ENCODE measurements at places on chromosomes 1 and 21.

- H3K36me3 ChIP-seq, result no peaks in the 10 kb centered on the region
- no peak overlapping the region for H3K4me3 ChIP-seq
- peaks cover 12% of the 10 kb centered on the region for H3K4me1 ChIP-seq
- DNase-seq, result no peak
- H3K27ac ChIP-seq, result no peak overlapping the region
- H3K27me3 ChIP-seq, result no peaks in the 10 kb centered on the region
These were observed 112.6 kb downstream of the EIF4G3 start for GRCh38 chr1:21064057-21064456.

GRCh38 chr1:1298861-1299685 is 8.7 kb downstream of the ACAP3 start:
- DNase-seq, result no peak
- no peaks in the 10 kb centered on the region for H3K36me3 ChIP-seq

DNA sequence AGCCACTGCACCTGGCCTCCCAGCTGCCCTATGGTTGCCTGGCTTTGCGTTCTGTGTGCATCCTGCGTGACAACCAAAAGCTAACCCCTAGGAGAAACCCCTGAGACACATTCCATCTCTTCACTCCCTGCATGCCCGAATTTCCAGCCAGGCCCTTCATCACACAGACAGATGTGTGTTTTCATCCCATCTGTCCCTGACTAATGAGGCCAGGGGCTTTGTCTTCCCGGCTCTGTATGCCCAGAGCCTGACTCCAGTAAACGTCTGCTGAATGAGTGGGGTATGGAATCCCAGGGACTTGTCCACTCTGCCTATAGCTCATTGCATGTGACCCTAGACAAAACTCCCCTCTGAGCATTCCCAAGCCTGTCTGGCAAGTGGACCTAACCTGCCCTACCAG is 9.6 kb downstream of the ESPN start:
- H3K27ac ChIP-seq, result no peak overlapping the region
- no peaks in the 10 kb centered on the region for H3K36me3 ChIP-seq
- H3K4me3 ChIP-seq, result no peak overlapping the region
- H3K27me3 ChIP-seq, result peaks cover 34% of the 10 kb centered on the region
- peaks cover 5% of the 10 kb centered on the region for H3K4me1 ChIP-seq

- no peaks in the 10 kb centered on the region for H3K36me3 ChIP-seq
- DNase-seq, result no peak
- no peak overlapping the region for H3K4me3 ChIP-seq
- peaks cover 73% of the 10 kb centered on the region for H3K27me3 ChIP-seq
- no peak overlapping the region for H3K27ac ChIP-seq
These were observed 12.1 kb upstream of the GBP6 start for GRCh38 chr1:89351597-89352311.

- no peak for DNase-seq
- peaks cover 36% of the 10 kb centered on the region for H3K27me3 ChIP-seq
- H3K4me1 ChIP-seq, result peaks cover 29% of the 10 kb centered on the region
- H3K36me3 ChIP-seq, result no peaks in the 10 kb centered on the region
These were observed 2.0 kb upstream of the ANKRD35 start for GRCh38 chr1:145887631-145888030.

DNA sequence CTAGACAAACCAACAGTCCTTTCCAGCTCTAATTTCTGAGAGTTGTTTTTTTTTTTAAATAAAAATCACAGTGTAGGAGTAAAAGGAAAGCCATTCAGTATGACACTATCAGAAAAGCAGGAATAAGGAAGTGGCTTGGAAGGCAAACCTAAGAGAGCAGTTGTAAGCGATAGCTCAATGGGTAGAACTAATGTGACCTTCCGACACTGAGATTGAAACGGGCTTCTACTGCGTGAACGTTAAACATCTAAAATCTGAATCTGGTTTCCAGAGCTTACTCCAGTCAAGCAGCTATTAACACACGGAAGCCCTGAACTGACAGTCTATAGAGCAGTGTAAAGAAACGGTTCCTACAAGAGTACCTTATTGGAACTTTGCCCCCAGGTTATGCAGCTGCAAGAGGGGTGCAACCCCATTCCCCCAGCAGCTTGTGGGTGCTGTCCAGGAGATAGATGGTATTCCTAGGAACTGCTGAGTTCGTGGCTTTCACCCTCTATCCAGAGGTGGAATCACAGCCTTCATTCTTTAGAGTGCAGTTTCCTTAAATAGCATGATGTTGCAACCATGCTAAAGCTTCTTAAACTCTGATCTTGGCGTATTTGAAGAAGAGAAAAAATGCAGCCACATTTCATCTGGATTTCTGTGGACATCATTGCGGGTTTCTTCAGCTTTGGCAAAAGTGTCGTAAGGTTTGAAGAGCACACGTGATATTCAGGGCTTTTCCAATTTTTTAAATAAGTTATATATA is 3.3 kb upstream of the IRF2BP2 start:
- peaks cover 1% of the 10 kb centered on the region for H3K36me3 ChIP-seq
- DNase-seq, result no peak
- peaks cover 51% of the 10 kb centered on the region for H3K4me1 ChIP-seq
- peak overlapping the region; percentile 99 for H3K27ac ChIP-seq

DNA sequence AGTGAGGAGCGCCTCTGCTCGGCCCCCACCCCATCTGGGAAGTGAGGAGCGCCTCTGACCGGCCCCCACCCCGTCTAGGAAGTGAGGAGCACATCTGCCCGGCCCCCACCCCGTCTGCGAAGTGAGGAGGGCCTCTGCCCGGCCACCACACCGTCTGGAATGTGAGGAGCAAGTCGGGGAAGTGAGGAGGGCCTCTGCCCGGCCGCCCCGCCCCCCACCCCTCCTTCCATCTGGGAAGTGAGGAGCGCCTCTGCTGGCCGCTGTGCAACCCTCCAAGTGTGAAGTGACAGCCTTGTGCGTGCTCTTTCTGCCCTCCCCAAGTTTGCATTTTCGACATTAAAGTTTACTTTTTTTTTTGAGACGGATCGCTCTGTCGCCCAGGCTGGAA is 5.1 kb upstream of the ZZZ3 start:
- peak overlapping the region; percentile 69 for H3K4me3 ChIP-seq
- peak overlapping the region; percentile 89 for H3K27ac ChIP-seq
- H3K36me3 ChIP-seq, result peaks cover 14% of the 10 kb centered on the region
- H3K4me1 ChIP-seq, result peaks cover 8% of the 10 kb centered on the region
- peak; percentile 42 for DNase-seq

GRCh38 chr21:15272591-15272990 is 207.8 kb upstream of the NRIP1 start:
- DNase-seq, result no peak
- no peaks in the 10 kb centered on the region for H3K27me3 ChIP-seq
- no peaks in the 10 kb centered on the region for H3K4me1 ChIP-seq
- H3K36me3 ChIP-seq, result no peaks in the 10 kb centered on the region

DNA sequence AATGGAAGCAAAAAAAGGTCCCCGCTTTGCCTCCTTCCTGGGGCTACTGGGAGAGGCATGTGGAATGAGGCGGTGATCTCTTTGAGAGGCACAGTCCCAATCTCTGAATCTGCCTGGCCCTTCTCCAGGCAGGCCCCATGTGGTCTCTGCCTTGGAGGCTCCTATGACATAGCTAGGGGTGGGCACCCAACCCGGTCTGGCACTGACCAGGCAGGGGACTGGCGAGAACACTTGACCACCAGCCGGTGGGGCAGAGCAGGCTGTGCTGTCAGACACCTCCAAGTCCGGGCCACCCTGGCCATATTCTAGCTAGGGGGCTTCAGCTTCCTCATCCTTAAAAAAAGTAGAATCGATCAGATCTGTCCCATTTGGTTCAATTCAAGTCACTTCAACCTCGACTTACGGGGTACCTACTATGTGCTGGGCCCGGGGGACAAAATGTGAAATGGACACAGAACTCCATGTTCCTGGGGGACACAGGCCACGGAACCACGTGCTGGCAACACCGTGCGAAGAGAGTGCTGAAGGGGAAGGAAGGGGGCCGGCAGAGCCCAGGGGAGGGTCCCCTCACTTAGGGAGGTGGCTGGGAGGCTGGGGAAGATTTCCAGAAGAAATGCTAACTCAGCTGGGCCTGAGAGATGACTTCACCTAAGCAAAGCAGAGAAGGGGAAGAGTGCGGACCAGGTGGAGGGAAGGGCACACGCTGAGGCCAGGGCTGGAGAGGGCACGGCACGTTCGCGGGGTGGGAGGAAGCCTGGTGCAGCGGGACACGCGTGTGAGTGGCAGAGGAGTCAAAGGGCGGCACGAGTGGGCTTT is 33.3 kb downstream of the HSPG2 start:
- H3K4me1 ChIP-seq, result peaks cover 36% of the 10 kb centered on the region
- no peak for DNase-seq
- no peak overlapping the region for H3K4me3 ChIP-seq
- no peak overlapping the region for H3K27ac ChIP-seq
- H3K27me3 ChIP-seq, result no peaks in the 10 kb centered on the region
- H3K36me3 ChIP-seq, result peaks cover 4% of the 10 kb centered on the region

DNA sequence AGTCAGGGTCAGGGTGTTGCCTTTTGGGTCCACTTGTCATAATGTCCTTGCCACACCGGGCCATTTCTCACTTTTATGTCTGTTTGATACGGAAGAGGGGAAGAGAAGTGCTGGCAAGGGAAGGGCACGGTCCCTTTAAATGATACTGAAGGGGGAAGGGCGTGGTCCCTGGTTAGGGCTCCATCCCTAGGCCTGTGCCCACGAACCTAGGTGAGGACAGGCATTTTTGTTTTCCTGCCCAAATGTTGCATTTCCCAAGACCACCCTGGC is 25.2 kb downstream of the B3GALT5 start:
- H3K4me1 ChIP-seq, result peaks cover 25% of the 10 kb centered on the region
- no peak overlapping the region for H3K4me3 ChIP-seq
- H3K36me3 ChIP-seq, result no peaks in the 10 kb centered on the region
- no peak for DNase-seq

GRCh38 chr1:163271535-163271934 is 50.2 kb upstream of the NUF2 start:
- no peak overlapping the region for H3K4me3 ChIP-seq
- no peak for DNase-seq
- H3K27ac ChIP-seq, result no peak overlapping the region
- peaks cover 8% of the 10 kb centered on the region for H3K4me1 ChIP-seq

DNA sequence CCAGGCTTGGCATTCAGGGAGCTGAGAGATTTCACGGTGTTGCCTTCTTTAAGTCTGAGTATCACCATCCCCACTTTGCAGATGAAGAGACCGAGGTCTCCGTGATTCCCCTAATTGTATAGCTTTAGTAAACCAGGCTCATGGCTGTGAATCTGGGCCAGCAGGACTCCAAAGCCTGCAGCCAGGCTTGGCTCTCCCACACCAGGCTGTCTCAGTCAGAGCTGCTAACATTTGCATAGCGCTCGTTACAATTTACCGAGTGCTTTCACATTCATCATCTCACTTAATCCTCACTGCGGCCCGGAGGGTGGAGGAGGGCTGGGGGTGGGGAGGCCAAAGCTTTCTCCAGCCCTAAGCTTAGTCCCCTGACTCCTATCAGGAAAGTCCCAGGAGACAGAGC is 11.7 kb downstream of the C1orf94 start:
- DNase-seq, result no peak
- H3K4me3 ChIP-seq, result no peak overlapping the region
- H3K27me3 ChIP-seq, result peaks cover 41% of the 10 kb centered on the region
- no peaks in the 10 kb centered on the region for H3K36me3 ChIP-seq
- H3K27ac ChIP-seq, result no peak overlapping the region
- H3K4me1 ChIP-seq, result no peaks in the 10 kb centered on the region

DNA sequence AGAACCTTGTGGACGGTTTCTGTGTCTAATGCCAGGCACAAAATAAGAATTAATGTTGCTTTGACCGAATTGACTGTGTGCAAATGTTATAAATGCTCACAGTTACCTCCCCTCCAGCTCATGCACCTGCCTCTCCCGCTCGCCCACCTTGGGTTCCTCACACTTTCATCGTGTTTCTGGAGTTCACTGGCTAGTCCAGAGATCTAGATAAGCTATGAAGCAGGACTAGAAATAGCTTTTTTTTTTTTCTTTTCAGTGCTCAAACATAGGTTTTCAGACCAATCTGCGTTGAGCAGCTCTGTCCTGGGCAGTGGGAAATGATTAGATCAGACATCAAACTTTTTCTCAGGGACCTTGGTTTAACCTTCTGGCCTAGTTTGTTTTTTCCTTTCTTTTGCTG is 11.1 kb downstream of the TENT5C start:
- peak overlapping the region; percentile 81 for H3K27ac ChIP-seq
- H3K4me3 ChIP-seq, result peak overlapping the region; percentile 8
- H3K4me1 ChIP-seq, result peaks cover 51% of the 10 kb centered on the region
- no peak for DNase-seq

DNA sequence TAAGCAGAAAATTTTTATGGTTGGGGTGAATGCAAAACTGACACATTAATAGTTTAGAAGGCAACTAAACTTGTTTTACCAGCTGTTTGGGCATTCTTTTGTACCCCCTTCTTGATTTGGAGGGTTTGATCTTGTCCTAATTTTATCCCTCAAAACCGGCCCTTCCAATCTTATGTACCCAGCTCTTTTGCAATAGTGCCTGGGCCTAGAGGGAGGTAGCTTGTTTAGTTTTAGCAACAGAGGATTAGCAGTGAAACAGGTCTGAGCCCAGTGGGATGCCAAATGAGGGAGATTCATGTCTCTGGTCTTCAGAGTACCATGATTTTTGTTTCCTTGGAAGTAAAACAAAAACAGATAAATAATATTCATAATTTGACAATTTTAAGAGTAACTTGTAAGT is 45.1 kb downstream of the CRP start:
- no peaks in the 10 kb centered on the region for H3K4me1 ChIP-seq
- no peaks in the 10 kb centered on the region for H3K27me3 ChIP-seq
- no peak overlapping the region for H3K4me3 ChIP-seq
- no peak overlapping the region for H3K27ac ChIP-seq
- H3K36me3 ChIP-seq, result no peaks in the 10 kb centered on the region

DNA sequence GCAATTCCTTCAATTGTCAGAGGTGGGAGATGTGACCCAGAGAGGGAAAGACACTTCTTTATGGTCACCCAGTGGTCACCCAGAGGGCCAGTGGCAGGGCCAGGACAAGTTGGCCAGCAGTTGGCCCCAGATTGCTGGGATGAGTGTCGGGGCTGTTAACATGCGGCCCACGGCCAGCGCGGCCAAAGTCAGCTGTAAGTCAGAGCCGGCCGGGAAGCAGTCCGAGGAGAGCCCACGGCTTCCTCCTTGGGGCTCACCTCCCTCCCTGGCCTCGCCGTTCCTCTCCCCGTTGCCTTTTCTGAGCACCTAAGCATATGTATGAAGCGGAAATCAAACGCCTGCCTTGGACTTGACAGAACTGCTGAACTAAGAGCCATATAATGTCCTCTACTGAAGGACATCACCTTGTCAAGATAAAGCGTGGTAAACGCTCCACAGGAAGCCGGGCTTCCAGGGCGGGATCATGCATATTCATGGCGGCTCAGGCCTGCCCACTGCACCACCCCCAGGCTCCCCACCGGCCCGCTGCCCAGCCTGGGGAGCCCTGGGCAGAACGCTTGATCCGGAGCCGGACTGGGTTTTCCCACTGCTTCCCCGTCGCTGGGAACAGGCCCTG is 245.4 kb upstream of the POU3F1 start:
- no peaks in the 10 kb centered on the region for H3K36me3 ChIP-seq
- H3K27ac ChIP-seq, result no peak overlapping the region
- H3K4me3 ChIP-seq, result peak overlapping the region; percentile 9
- peaks cover 54% of the 10 kb centered on the region for H3K27me3 ChIP-seq
- peaks cover 11% of the 10 kb centered on the region for H3K4me1 ChIP-seq

Data from progenitor cell of endocrine pancreas (in vitro differentiated cells).